Prostate gland (tissue), 2 donors: ENCODE measurements at places on chromosomes 13 and 19. TPM values are rescaled to one million over a fixed set of nuclear protein-coding genes. Genes with fewer than 3 reads are reported as not detected.

GRCh38 chr19:32287811-32288227 is 57.6 kb upstream of the ZNF507 start:
- DNase-seq, result peak; percentile 43

ZIC2 gene
- 0.51 TPM for total RNA-seq

GRCh38 chr13:29484236-29484635 is 111.3 kb downstream of the SLC7A1 start:
- DNase-seq, result no peak

SLITRK6 gene
- 2.6 TPM for total RNA-seq
